ENCODE measurements at places on chromosomes 2 and 18. TPM values are rescaled to one million over a fixed set of nuclear protein-coding genes. Genes with fewer than 3 reads are reported as not detected.

DNA sequence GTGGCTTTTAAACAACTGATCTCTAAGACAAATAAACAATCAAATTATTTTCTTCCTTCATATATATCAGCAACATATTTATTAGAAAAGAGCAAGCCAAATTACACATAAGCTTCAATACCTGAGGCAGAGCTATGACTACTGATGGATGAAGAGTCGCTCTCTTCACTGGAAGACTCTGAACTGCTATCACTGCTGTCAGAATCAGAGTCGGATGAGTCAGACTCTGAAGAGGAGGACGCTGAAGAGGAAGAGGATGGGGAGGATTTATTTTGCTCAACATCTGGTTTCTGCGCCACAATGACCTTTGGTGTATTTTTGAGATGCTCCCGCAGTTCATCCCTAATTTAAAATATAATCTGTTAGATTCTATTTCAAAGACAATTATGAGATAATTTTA is 56.7 kb downstream of the CWC22 start:
- no peak for ATAC-seq

- no peak for ATAC-seq
Observed at GRCh38 chr2:188414869-188415753, 123.4 kb downstream of the GULP1 start.

GRCh38 chr2:42568401-42569115 is at the start of gene MTA3:
MTA3 (plus strand) TSS chr2:42568632; CDS start chr2:42568746, 114 bp downstream.
- ATAC-seq = peak; percentile 66

DNA sequence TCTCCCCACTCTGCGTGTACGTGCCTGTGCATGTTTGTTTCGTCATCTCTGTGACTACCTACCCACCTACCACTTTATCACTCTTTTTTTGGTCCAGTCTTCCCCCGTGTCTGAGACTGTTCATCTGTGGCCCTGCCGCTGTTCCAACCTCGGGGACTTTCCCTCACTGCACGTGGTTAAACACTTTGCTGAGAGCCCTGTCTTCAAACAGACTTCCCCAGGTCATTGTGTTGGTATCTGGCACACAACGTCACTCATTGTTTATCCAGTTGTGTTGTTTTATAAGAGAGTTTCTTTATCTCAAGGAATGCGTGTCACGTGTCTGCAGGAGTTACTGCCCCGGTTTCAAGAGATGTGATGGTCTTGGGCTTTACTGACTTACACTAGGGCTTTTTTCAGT is 262.0 kb upstream of the RASGRP3 start:
- ATAC-seq = no peak

DNA sequence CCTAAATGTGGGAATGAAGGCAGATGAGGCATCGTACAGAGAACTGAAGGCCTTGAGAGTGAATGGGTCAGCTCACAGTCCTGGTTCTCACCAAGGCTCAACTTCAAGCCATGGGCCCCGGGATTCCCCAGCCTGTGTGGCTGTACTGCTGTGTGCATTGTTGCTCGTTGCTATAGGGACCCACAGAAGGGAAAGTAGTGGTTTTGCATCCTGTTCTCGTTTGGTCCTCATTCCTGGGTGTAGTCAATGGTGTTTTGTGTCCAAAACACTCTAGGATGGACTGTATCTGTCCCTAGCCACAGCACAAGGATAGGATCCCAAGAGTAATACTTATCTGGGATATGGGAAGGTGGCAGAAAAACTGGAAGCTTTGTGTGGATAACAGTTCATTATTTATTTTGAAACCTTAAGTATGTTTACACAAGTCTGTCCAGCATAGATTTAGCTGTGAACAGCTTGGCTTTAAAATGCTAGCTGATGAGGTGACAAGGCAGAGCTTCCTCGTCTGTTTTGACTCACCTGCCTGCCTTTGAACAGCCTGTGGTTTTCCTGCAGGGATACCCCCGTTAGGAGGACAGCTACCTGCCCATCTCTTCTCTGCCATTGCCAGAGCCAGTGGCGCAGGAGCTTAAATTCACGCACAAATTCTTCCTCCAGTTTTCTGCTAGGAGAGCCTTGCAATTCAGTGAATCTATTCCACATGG is 85.0 kb downstream of the WDSUB1 start:
- ATAC-seq = no peak

DNA sequence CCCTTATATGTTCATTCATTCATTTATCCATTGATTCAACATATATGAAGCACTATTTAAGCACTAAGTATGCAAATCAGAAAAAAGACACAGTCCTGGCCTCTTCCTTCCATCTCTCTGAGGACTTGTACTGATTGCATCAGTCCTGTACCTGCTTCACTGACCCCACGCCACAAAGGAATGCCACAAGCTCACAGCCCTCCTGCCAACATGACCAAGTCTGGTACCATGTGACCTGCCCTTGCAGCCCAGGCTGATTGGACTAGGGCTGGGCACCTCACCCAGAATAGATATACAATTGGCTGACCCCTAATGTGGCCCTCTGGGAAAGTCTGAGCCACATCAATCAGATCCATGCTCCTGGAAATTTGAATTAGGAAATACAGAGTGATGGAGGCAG is 196.6 kb downstream of the AGPS start:
- ATAC-seq = no peak

GRCh38 chr18:68509902-68510301 is 205.0 kb downstream of the TMX3 start:
- no peak for ATAC-seq

GRCh38 chr2:196970099-196970498 is 43.6 kb upstream of the PGAP1 start:
- no peak for ATAC-seq

GRCh38 chr2:84212611-84213314 is 246.3 kb downstream of the SUCLG1 start:
- ATAC-seq = no peak

GRCh38 chr18:40048886-40049650 is 1906.0 kb upstream of the PIK3C3 start:
- no peak for ATAC-seq

GRCh38 chr2:13240061-13240460 is 523.3 kb downstream of the TRIB2 start:
- peak; percentile 63 for ATAC-seq

DNA sequence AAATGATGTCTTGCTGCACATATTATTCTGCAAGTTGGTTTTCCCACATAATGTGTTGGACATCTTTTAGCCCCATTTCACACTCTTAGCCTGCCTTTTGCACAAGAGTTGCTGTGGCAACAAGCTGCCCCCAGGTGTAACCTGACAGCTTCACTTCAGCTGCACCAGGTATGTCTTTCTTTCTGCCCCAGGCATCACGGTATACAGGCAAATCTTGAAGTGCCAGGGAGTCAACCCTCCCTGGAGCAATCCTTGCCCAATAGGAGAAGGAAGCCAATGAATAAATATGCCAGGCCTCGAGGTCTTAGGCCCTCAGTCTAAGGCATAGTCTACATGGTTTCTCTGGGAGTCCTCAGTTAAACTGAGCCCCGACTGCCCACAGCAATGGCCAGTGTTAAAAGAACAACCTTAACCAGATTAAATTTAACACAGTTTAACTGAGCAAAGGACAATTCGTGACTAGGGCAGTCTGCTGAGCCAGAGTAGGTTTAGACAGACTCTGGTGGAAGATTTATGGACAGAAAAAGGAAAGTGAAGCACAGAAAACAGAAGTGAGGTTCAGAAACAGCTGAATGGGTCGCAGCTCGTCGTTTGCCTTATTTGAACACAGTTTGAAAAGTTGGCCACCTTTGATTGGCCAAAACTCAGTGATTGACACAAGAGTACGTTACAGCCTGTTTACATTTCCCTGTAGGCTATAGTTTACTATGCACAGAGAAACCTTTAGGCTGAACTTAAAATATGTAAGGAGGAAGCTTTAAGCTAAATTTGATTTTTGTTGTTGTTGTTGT is 32.0 kb upstream of the C1QL2 start:
- ATAC-seq = no peak

GRCh38 chr2:219643788-219644398 is 16.5 kb downstream of the SLC4A3 start:
- ATAC-seq = no peak

DNA sequence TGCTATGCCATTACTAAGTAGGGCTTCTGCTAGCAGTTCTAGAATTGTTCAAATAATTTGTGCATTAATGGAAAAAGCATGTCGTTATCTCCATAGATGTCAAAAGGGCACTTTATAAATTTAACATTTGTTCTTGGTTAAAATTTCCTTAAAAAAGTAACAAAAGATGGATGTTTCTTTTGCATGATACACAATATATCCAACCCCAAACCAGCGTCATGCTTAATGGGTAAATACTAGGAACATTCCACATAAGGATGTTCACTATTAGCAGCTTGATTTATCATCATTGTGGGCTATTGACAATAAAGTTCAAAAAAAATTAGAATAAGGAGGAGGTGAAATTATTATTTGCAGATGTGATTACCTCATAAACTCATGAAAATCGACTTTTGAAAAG is 79.7 kb downstream of the GREB1L start:
- ATAC-seq = no peak

GRCh38 chr18:49546719-49547273 is 15.1 kb upstream of the LIPG start:
- ATAC-seq = no peak

- no peak for ATAC-seq
Observed at GRCh38 chr2:67159929-67160328, 237.2 kb upstream of the ETAA1 start.

DNA sequence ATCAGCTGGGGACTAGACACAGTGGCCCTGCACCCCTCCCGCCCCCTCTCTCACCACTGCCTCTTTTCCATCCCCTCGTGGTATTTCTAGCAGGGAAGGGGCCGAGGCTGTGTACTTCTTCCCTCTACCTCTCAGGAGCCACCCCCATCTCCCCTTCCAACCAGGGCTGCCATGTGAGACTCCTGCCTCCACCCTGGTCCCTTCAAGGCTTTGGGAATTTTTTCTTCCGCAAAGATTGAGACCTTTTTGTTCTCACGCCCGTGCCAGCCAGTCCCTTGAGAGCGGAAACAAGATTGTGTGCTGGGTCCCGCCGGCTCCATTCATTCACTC is 39.1 kb downstream of the LPIN1 start:
- ATAC-seq = no peak

DNA sequence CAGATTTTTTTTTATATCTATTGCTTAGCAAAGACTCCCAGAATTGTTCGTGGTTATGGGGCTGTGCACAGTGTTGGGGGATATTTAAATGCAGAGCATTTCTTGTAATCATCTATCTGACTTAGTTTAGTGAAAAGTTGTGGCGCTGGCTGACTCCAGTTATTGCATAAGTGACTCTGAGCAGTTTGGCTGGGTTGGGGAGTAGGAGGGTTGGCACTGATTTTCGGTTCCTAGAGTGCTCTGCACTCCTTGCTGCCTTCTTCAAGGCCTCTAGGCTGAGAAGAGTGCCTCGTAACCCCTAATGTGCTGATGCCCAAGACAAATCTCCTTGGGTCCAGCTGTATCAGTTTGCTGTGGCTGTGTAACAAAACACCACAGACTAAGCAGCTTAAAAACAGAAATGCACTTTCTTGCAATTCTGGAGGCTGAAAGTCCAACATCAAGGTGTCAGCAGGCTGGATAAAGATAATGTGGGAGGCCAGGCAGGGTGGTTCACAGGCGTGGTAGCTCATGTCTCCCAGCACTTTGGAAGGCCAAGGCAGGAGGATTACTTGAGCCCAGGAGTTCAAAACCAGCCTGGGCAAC is 6.5 kb upstream of the IMPA2 start:
- ATAC-seq = no peak

- no peak for ATAC-seq
Observed at GRCh38 chr2:217851191-217852020, 151.4 kb downstream of the TNS1 start.

DNA sequence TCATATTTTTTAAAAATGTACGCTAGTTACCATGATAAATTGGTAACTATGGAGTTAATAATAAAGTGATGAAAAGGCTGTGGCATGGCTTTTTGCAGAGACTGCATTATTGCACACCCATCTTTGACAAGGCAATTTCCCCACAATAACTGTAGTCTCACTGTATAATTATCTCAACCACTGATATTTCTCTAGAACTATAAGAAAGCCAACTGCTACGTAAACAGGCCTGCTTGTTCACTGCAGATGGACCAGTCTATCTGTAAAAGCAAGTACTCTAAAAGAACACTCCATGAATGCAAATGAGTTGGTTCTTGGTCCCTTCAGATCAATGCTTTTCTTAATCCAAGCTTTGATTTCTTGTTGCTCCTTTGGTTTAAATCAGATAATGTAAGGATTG is 218.7 kb downstream of the RBM43 start:
- ATAC-seq = no peak

- ATAC-seq = no peak
Observed at GRCh38 chr2:96762529-96763311, 2.0 kb downstream of the CNNM4 start.

DNA sequence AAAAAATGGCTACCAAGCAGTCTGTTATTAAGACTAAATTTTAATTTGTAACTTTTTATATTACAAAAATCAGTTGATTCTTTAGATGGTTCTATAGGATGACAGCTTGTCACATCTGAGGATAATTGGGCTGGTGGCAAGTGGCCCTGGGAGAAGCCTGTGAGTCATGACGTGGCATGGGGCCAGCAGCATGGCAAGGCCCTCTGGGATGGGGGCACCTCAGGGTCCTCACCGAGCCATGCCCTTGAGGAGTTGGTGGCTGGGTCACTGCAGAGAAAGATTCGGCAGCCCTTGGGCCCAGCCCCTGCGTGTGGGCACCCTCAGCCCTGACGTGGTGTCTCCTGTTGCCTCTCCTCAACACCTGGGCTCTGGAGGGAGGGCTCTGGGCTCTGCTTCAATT is 49.7 kb downstream of the STK25 start:
- no peak for ATAC-seq

DNA sequence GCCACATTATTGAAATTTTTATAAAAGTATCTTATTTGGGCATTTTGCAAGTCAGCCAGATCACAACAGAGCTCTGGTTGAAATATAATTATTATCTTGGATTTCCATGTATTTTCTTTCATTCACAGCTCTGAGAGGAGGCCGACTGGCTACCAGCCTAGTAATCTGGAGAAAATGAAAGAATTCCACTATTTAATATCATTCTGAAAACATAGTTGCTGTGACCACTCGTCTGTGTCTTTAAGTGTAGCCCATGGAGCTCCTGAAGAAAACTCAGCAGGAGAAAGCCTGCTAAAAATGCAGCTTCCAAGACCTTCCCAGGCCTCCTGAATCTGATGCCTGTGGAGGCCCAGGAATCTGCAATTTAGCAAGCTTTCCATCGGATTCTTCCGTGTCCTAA is 114.7 kb downstream of the SH3BP4 start:
- no peak for ATAC-seq

MROH2A gene
- not detected for total RNA-seq

ADI1 gene
- total RNA-seq = 17.9 TPM

PDE1A gene
- total RNA-seq = 1.2 TPM

GULP1 gene
- total RNA-seq = 49.0 TPM

PRSS56 gene
- 0.15 TPM for total RNA-seq

IER3IP1 gene
- total RNA-seq = 18.5 TPM
